Lower lobe of right lung (tissue), 2 donors: ENCODE measurements at places on chromosomes 2 and 18. TPM values are rescaled to one million over a fixed set of nuclear protein-coding genes. Genes with fewer than 3 reads are reported as not detected.
A peak's percentile ranks its signal among the peaks of the same experiment; 100 is the strongest.

Gene NXPH2
- not detected for total RNA-seq

Gene IL1RL2
- total RNA-seq, result not detected

Gene CPS1
- 3.0 TPM for total RNA-seq

Gene TBR1
- not detected for total RNA-seq

Gene COPS7B
- total RNA-seq, result 31.2 TPM

Gene CPLX4
- total RNA-seq, result not detected

Gene LINC00305
- total RNA-seq, result not detected

DNA sequence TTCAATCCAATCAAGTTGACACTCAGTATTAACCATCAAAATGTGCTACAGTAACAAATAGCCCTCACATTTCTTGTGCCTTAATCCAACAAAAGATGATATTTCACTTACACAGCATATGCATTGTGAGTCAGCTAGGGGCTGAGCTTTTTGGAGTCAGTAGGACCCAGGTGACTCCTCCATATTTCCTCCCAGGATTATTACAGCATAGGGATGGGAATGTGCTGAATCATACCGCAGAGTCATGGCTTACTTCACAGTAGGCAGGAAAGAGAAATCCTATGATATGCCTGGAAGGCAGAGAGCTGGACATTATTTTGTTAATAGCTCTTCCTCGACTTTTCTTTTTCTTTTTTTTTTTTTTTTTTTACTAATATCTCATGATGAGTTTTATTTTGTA lies 153.3 kb downstream of the TMEM182 start:
- no peaks in the 10 kb centered on the region for H3K27me3 ChIP-seq
- no peak overlapping the region for H3K4me3 ChIP-seq
- H3K27ac ChIP-seq, result no peak overlapping the region

DNA sequence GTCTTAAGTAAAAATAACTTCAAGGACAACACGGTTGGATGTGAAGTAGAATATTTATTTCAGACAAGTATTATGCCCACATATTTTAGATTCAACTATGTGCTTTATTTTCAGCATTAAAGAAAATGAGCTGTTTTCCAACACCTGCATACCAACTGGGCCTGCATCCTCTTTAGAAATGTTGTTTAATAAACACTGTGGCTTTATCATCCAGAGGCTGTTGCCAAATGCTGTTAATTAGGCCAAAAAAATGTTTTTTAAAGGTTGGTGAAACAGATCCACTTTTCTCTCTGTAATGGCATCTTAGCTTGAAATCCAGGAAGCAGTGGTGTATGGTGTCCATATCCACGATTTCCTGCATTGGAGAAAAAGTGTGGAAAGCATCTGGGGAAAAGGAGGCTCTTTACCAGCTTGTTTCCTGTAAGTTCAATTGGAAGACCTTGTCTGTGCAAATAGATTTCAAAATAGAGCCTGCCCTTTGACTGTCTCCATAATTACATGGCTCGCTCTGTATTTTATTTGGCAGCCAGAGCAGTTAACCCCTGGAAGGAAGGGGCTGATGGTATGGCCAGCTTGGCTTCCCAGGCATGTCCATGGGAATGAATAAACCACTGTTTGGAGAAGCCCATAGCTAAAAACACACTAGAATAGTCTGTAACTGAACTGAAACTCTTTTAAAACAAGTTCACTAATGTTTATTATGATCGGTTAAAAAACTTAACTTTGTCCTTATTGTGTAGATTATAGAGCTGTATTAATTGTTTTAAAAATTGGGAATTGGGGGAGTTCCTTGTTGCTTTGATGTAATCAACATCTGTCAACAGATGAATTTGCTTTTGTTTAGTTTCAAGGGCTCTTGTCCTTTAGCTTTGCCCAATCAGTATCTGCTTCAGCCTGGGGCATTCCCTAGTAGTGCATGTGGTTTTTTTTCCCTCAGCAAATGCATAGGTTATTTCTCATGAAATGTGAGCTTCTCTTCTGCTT lies 33.0 kb upstream of the DLX1 start:
- H3K4me1 ChIP-seq, result no peaks in the 10 kb centered on the region
- no peak overlapping the region for H3K27ac ChIP-seq
- H3K4me3 ChIP-seq, result no peak overlapping the region
- no peak for DNase-seq
- no peaks in the 10 kb centered on the region for H3K27me3 ChIP-seq
- H3K36me3 ChIP-seq, result no peaks in the 10 kb centered on the region

DNA sequence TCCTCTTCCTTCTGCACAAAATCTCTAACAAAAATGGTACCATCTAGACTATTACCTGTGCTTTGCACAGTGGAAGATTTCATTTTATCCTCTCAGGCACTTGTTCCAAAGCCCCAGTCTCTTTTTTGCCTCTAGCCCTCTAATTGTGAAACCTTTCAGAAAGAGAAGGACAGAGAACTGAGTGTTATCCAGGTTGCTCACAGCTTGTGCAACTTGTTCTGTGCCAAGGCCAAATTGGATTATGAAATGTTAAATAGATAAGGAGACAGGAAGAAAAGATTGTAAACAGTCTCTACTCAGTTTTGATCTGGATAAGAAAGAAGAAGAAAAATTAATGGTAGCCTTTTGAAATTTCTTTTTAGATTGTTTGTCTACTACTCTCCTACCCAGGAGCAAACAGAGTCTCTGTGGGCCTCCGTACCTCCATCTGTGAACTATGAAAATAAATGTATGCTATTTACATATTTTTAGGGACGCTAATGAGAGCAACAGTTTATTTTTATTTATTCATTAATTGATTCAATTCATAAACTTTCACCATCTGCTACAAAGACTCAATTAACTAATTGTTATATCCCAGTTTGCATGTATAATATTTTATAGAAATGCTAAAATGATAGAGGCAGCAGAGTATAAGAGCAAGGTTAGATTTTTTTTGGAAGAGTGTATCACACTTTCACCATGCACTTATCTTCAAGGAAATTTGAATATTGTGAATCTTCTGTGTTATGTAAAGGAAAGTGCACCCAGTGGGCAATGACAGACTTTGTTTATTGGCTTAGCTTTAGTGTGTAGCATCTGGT lies 339.0 kb upstream of the ETAA1 start:
- H3K27ac ChIP-seq, result no peak overlapping the region
- H3K27me3 ChIP-seq, result no peaks in the 10 kb centered on the region
- H3K4me1 ChIP-seq, result no peaks in the 10 kb centered on the region
- no peaks in the 10 kb centered on the region for H3K36me3 ChIP-seq

DNA sequence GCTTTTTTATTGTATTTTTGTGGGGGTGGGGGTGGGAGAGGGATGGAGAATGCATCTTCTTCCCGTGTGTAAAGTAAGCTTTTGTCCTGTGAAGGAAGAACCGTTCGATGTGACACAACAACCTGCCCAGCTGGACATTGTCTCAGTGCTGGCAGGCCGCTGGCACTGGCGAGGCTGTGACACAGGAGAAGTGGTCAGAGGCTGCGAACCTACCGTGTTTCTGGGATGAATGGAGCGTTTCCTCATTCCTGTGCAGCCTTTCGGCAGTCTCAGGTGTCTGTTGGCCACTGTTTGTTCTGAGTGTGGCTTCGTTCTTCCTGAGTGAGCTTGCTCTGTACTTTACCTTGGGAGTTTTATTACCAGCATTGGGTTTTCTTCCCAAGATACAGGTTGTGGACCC lies 8.0 kb downstream of the RAMP1 start:
- no peaks in the 10 kb centered on the region for H3K36me3 ChIP-seq
- no peaks in the 10 kb centered on the region for H3K27me3 ChIP-seq
- DNase-seq, result no peak

- DNase-seq, result peak; percentile 59
- peaks cover 36% of the 10 kb centered on the region for H3K4me1 ChIP-seq
- H3K27me3 ChIP-seq, result no peaks in the 10 kb centered on the region
- H3K27ac ChIP-seq, result peak overlapping the region; percentile 82
- peaks cover 31% of the 10 kb centered on the region for H3K36me3 ChIP-seq
- H3K4me3 ChIP-seq, result peak overlapping the region; percentile 75
Observed at GRCh38 chr18:2906704-2907549, 60.1 kb downstream of the EMILIN2 start.

- no peaks in the 10 kb centered on the region for H3K36me3 ChIP-seq
- H3K4me3 ChIP-seq, result no peak overlapping the region
- H3K27ac ChIP-seq, result peak overlapping the region; percentile 2
- peaks cover 23% of the 10 kb centered on the region for H3K4me1 ChIP-seq
- no peak for DNase-seq
Observed at GRCh38 chr2:85921659-85922058, 32.9 kb upstream of the ST3GAL5 start.

DNA sequence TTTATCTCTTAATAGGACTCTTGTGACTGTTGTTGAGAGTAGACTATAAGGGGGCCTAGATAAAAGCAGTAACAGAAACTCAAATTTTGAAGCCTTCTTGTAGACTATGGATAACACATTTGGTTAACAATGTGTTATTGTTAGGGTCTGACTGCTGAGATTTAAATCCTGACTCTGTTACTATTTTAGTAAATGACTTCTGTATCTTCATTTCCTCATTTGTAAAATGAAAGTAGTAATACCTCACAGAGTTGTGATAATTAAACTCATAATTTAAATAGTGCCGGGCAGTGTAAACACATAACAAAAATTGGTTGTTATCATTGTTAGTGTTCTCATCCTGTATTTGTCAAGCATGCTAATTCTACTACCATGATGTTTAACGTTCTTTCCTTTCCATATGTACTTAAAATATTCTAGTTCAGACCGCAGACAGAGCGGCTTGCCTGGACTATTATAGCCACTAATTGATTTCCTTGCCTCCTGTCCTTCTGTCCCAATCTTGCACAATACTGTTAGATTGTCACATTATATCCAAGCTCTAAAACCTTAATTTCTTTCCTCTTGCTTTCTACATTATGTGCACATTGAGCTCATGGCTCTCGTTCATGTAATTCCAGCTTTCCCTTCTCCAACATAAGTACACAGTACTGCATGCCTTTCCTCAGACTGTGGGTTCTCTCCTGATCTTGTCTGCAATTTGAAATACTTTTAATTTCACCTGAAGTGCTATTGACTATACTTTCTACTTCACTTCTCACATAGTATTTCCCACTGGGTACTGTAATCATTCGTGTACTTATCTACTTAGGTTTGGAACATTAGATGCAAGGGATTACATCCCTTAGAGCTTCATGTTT lies 48.4 kb downstream of the RBBP8 start:
- H3K27ac ChIP-seq, result no peak overlapping the region
- no peaks in the 10 kb centered on the region for H3K27me3 ChIP-seq
- no peaks in the 10 kb centered on the region for H3K4me1 ChIP-seq
- H3K4me3 ChIP-seq, result no peak overlapping the region

DNA sequence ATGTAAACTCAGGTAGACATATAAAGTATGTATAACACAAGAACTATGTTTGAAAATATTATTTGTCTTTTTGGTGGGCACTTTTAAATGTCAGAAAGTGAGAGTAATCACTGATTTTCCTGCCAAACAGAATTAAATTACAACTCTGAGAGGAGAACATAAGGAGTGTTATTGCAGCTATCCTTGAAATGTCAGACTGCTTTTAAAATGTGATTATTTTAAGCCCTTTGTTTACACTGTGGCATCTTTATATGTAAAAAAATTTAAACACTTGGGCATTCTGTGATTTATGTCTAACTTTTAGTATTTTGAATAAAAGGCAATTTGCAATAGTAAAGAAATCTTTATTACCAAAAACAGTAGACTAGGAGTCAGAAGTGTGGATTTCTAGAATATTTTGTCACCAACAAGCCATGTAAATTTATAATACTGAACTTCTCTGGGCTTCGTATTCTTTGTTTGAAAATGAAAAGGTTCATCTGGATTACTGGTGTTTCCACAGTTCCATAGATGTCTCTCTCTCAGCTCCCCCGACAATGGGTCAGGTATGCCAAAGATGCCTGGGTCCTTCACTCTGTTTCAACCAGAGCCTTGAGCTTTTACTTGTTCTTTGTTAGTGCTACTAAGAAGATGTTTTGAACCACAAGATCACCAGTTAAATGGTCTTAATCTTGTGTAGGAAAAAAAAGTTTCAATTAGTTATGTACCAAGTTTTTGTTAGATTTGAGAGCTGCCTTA lies 38.8 kb downstream of the GULP1 start:
- no peak for DNase-seq
- H3K27me3 ChIP-seq, result no peaks in the 10 kb centered on the region
- peaks cover 16% of the 10 kb centered on the region for H3K4me1 ChIP-seq
- no peak overlapping the region for H3K27ac ChIP-seq
- H3K36me3 ChIP-seq, result no peaks in the 10 kb centered on the region

GRCh38 chr2:15912203-15912602 lies 28.1 kb upstream of the MYCN start:
- H3K36me3 ChIP-seq, result no peaks in the 10 kb centered on the region
- H3K4me3 ChIP-seq, result no peak overlapping the region
- no peak for DNase-seq
- H3K27me3 ChIP-seq, result no peaks in the 10 kb centered on the region
- no peak overlapping the region for H3K27ac ChIP-seq
- peaks cover 22% of the 10 kb centered on the region for H3K4me1 ChIP-seq

- no peak overlapping the region for H3K4me3 ChIP-seq
- no peak overlapping the region for H3K27ac ChIP-seq
- no peaks in the 10 kb centered on the region for H3K4me1 ChIP-seq
- H3K27me3 ChIP-seq, result no peaks in the 10 kb centered on the region
- H3K36me3 ChIP-seq, result no peaks in the 10 kb centered on the region
Observed at GRCh38 chr18:21179590-21180220, 62.3 kb upstream of the GREB1L start.

DNA sequence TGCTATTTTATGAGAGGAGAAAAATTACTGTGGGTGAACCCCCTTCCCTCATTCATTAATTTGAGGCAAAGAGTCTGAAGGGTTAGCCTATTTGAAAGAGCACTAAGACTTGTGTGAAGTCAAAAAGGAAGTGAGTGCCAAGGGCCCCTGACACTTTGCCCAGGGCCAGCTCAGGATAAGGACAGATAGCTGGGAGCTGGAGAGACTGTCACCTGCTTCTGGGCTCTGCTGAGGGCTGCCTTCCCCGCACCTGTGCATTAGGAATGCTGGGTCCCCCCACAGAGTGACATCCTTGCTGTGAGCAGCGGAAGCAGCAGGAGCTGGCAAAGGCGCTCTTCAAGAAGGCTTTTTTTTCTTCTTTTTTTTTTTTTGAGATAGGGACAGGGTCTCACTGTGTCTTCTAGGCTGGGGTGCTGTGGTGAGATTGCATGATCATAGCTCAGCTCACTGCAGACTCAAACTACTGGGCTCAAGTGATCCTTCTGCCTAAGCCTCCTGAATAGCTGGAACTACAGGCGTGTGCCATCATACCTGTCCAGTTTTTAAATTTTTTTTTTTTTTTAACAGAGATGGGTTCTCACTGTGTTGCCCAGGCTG lies 148.3 kb downstream of the AQP4 start:
- DNase-seq, result no peak
- no peak overlapping the region for H3K27ac ChIP-seq
- H3K4me3 ChIP-seq, result no peak overlapping the region
- H3K36me3 ChIP-seq, result no peaks in the 10 kb centered on the region
- no peaks in the 10 kb centered on the region for H3K4me1 ChIP-seq

GRCh38 chr18:79553696-79554095 lies 125.9 kb upstream of the CTDP1 start:
- no peak overlapping the region for H3K4me3 ChIP-seq
- peaks cover 5% of the 10 kb centered on the region for H3K27me3 ChIP-seq
- H3K36me3 ChIP-seq, result no peaks in the 10 kb centered on the region

GRCh38 chr2:31271851-31272267 lies 37.9 kb downstream of the EHD3 start:
- H3K36me3 ChIP-seq, result no peaks in the 10 kb centered on the region
- H3K27me3 ChIP-seq, result no peaks in the 10 kb centered on the region
- no peak overlapping the region for H3K27ac ChIP-seq
